Stimulated activated CD8-positive, alpha-beta memory T cell treated with anti-CD3 and anti-CD28 coated beads, Interleukin-2, amount 100 ng/mL, for 1 hour (primary cell): ENCODE measurements at places on chromosomes 6 and 20.

GRCh38 chr20:22568872-22569344 lies 15.5 kb downstream of the FOXA2 start:
- no peak for DNase-seq

GRCh38 chr6:122620428-122620827 lies 10.2 kb downstream of the PKIB start:
- no peak for DNase-seq

DNA sequence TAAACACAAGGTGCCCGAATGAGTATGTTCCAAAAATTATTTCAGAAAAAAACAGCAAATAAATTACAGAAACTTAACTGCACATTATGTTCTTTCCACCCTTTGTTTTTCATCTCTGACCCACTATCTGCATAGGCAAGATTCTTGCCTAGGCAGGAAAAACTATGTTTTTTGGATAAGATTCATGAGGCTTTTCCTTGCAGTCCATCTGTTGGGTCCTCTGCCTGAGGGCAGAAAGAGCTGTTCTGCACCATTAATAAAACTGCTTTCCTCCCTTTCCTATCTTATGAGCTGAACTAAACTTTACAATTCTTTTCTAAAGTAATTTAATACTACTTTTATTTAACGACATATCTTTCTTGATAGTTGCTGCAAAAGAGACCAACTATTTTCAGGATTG lies 21.1 kb downstream of the ENPP1 start:
- no peak for DNase-seq

DNA sequence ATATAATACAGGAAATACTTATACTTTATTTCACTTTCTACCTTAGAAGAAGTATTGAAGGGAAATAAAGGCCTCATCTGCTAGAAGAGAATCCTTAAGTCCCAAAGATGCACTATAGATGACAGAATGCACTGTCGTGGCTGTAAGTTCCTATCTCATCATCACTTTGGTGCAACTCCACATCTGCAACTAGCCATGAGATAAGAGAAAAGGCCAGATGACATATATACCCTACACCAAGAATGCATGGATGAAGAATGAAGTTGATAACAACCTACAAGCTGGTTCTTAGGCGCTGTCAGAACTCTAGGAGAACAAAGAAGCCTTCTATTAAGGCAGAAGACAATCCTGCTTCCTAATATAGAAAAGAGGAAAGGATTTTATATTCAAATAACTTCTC lies 11.6 kb upstream of the PLN start:
- DNase-seq: no peak

- no peak for DNase-seq
These were observed 1.8 kb downstream of the RPL10A start for GRCh38 chr6:35469751-35470662.

DNA sequence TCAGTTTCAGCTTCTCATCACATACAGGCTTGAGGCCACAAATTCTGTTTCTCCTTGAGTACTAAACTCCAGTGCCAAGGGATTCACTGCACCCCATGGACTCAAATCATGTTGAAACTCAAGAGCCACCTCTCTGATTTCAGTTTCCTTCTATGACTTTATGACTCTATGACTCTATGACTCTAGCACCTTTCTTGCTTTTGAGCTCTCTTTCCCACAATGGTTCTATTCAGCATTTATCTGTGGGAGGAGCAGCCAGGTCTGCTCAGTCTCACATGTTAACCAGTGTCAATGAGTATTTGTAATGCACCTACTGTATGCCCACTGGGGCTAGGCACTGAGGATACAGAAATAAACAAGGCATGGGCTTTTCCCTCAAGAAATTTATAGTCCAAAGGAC lies 14.6 kb upstream of the SLC22A2 start:
- no peak for DNase-seq

GRCh38 chr6:52983159-52983848 lies 11.8 kb downstream of the GSTA4 start:
- DNase-seq: no peak

GRCh38 chr20:58927490-58928061 lies 53.5 kb upstream of the NELFCD start:
- no peak for DNase-seq

DNA sequence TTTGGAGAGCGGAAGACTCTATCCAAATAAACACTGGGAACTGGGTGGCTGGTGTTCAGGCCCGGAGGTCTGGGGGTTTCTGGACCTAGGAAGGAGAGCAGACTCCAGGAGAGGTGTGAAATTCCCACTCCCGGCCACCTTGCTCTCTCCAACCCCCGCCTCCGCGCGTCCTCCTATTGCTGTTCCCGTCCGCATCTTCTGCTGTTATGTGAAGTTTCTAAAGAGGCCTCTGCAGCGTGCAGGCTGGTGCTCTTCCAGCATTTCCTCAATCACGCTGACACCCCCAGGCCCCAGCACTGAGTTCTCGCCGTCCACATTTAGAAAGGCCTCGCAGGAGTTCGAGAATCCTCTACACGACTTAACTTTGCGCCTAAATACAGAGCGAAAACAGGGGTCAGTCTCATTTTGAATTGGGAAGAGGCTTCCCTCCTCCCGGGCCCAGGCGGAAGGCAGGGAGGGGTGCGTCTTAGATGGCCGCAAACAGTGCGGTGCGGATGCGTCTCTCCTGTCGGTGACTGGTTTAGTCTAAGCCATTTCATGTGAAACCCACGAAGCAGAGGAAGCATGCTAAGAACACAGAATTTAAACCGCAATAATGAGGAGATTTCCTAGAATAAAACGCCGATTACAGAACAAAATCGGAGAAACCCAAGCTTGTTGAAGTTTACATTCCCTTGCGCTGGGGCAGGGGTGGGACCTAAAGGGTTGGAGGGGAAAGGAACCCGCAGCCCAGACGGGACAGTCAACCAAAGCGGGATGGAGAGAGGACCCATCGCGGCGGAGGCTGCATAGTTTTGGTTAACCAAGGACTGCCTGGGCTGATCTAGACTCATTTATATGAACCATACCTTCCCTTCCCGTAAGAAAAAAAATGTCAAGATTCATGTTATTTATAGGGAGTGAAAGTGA lies 4.0 kb upstream of the FOXF2 start:
- DNase-seq: no peak

- no peak for DNase-seq
These were observed 2.5 kb upstream of the MMP9 start for GRCh38 chr20:46006022-46006705.

DNA sequence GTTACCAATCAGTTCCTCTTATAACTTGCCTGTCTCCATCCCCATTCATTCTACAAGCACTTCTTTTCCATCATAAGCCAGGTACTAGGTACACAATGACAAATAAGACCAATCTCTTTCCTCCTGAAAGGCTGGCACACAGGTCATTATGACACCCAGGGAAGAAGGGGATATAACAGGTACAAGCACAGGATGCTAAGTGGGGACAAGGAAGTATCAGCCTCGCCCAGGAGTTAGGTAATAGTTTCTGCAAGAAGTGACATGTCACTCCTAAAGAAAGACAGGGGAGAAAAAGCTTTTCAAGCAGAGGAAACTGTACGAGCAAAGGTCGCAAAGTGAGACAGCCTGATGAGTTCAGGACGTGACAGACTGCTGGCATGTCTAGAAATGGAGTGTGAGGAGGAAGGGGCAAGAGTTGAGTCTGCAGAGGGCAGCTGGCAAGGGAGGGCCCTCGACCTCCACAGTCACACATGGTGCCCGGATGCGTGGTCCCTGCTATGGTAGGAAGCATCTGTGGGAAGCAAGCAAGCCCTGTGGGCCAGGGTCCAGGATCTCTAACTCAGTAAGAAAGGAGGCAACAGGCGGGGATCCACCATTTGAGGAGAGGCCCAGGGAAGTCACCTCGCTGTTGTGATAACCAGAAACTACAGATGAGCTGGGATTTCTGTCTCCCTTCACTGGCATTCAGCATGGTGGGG lies 40.4 kb downstream of the GPLD1 start:
- no peak for DNase-seq

DNA sequence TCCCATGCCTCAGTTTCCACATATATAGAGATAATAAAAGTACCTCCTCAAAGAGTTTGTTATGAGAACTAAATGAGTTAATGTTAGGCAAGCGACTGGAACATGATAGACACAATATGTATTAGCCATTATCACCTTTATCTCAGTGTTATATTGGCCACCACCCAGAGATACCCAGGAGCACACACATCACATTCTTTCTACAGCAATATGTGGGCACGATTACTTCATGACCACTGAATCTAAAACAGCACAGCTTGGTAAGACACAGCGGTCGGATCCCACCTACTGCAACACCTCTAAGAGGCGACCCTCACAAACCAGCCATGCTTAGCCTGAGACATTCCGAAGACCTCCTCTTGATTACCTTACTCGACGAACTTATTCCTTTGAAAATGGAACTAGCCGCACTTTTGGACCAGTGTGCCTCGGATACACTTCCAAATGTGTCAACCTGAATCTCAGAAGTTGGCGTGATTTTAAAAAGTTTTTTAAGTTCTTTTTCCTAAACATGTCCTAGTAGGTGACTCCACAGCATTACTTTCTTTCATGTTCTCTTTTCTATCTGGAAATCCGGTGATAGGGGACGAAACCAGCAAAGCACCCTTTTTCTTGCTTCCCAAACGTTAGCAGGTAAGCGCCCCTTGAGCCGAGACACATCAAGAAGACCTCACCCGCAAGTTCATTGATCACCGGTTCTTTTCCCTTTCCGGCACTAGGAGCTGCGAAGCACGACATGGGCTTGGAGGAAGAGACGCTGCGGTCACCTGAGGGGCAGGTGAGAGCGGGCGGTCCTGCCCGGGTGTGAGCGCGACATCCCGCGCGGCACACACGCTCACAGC lies 923 bp downstream of the GMDS start:
- DNase-seq: no peak

DNA sequence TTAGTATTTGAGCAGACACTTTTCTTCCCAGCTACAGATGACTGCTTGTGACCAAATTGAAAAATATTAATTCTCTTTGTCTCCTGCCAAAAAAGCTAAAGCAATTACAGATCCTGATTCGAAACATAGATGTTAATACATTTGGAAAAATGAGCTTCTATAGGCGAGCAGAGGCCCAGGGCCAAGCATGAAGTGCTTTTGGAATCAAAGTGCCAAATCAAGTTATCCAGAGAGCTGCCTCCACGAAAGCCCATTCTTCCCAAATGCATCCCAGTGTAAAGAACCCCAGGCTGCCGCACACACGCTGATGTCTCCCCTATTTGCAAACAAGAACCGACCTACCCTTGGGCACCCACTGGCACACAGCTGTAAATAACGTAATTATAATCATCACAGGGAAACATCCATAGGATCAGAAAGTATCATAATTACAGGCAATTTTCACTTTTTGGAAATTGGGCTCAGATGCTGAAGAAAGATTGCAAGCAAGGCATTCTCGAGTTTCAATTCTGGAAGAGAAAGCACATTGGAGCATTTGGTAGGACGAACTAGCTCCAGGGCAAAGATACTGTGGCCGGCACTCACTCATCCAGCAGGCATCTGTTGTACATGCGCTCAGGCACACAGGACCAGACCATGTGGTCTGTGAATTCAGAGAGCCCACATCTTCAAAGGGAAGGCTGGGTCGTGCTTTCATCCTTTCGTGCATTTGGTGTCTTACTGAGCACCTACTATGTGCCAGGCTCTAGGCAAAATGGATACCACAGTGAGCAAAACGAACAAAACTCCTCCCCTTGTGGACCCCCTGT lies 45.9 kb downstream of the BMP7 start:
- DNase-seq: no peak

GRCh38 chr20:53080969-53081871 lies 109.1 kb downstream of the TSHZ2 start:
- no peak for DNase-seq

DNA sequence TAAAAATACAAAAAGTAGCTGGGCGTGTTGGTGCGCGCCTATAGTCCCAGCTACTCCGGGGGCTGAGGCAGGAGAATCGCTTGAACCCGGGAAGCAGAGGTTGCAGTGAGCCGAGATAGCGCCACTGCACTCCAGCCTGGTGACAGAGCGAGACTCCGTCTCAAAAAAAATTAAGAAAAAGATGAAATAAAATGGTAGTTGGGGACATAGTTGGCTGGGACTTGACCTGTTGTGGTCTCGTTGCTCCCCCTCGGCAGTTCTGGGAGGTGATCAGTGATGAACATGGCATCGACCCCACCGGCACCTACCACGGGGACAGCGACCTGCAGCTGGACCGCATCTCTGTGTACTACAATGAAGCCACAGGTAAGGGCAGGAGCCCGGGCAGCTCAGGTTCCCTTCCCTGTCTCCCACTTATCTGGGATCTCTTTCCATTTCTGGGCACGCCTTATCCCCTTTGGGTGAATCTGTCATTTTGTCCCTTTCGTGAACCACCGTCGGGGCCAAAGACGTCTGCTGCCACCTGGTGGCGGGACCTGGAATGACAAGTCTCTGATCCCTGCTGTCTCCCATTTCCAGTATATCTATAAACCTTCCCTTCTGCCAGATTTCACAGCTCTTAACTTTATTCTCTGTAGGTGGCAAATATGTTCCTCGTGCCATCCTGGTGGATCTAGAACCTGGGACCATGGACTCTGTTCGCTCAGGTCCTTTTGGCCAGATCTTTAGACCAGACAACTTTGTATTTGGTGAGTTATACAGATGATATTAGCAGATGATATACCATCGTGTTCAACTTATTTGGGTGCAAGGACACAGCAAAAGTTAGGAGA lies 2.3 kb downstream of the TUBB start:
- DNase-seq: peak; percentile 74

DNA sequence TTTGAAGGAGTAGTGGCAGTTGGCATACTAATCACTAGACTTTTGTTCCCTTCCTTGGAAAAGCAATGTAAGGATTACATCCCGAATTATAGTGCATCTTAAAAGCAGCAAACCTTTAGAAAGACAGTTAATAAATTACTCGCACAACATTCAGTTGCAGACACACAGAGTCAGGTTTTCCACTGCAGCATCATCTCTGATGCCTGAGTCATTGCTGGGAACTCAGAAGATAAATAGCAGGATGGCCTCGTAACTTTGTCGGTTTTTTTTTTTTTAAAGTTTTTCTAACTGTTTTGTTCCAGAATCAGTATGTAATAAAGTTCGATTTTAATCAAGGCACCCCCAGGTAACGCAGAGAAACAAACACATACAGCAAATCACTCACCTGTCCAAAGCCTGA lies 34.3 kb downstream of the GJA10 start:
- DNase-seq: no peak

- no peak for DNase-seq
These were observed 36.5 kb downstream of the SYTL3 start for GRCh38 chr6:158686311-158686710.

GRCh38 chr20:54067606-54068174 lies 2.7 kb downstream of the BCAS1 start:
- no peak for DNase-seq

GRCh38 chr6:54719633-54720032 lies 126.9 kb upstream of the FAM83B start:
- no peak for DNase-seq

DNA sequence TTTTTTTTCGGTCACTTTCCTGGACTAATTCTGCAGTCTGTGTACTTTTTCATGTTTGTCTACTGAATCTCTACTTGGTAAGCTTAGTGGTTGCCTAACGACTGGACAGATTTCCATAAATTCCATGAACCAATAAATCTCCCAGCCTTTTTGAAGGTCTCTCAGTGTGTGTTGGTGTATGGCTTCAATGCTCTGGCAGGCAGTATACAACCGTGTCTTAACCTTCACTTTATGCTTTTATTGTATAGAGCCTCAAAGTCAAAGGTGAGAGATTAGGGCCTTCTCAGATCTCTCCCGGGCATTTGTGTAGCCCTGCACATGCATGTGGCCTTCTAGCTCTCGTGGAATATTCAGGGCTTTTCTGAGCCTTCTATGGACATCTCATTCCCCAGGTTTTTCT lies 14.3 kb upstream of the CMTR1 start:
- DNase-seq: no peak

- no peak for DNase-seq
These were observed 63.5 kb downstream of the TBXT start for GRCh38 chr6:166104107-166104506.
